Tongue (tissue), 3 donors: ENCODE measurements at places on chromosomes 7 and 10. TPM values are rescaled to one million over a fixed set of nuclear protein-coding genes. Genes with fewer than 3 reads are reported as not detected.

FKBP9 gene
- total RNA-seq, result 198 TPM

DNA sequence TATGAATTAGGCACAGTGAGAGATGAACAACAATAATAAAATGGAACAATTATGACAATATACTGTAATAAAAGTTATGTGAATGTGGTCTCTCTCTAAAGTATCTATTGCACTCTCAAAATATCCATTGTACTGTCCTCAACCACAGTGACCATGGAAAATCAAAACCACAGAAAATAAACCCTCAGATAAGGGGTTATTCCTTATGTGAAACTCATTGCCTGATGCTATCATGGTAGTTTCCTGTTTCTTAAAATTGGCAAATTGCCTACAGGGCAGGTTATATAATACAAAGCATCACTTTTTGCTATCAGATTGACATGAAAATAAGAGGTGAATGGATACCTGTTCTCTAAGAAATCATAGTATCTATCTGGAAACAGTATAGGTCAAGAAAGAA lies 3.8 kb downstream of the MCM10 start:
- DNase-seq, result no peak

DNA sequence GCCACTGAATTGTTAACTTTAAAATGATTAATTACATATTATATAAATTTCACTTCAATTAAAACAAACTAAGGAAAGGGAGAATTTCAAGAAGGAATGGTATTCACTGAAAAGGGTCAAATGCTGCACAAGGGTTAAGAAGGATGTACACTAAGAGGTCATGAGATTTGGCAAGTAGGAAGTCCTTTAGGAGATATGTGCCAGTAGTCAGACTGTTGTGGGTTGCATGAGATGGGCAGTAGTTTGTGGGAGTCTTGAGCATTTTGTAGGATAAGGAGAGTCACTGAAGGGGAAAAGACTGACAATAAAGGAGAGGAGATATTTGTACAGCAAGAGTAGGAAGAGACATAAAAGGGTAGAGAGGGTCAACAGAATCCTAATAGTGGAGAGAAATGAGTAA lies 12.4 kb upstream of the PTPN12 start:
- no peak for DNase-seq

- DNase-seq, result peak; percentile 58
Observed at GRCh38 chr7:44631458-44632115, 25.2 kb downstream of the OGDH start.

- no peak for DNase-seq
Observed at GRCh38 chr10:34574353-34574934, 240.7 kb downstream of the PARD3 start.

DNA sequence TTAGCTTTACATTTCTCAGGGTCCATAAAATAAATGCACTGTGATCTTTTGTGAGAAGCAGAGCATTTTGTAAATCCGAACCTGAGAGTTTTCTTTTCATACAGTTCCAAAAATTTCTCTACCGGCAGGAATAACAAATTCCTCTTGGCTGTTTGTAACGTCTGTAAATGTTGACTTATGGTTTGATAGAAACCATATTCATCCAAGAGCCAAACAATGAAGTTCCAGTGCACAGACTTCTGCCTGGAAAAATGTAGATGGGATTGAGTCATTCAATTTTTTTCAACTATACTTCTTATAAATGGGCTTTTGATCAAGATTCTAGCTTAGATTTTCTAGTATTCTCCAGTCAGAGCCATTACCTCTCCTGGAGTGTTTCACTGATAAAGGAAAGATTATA lies 530.6 kb downstream of the TFEC start:
- DNase-seq, result peak; percentile 65

RNF32 gene
- total RNA-seq, result 0.92 TPM

DNA sequence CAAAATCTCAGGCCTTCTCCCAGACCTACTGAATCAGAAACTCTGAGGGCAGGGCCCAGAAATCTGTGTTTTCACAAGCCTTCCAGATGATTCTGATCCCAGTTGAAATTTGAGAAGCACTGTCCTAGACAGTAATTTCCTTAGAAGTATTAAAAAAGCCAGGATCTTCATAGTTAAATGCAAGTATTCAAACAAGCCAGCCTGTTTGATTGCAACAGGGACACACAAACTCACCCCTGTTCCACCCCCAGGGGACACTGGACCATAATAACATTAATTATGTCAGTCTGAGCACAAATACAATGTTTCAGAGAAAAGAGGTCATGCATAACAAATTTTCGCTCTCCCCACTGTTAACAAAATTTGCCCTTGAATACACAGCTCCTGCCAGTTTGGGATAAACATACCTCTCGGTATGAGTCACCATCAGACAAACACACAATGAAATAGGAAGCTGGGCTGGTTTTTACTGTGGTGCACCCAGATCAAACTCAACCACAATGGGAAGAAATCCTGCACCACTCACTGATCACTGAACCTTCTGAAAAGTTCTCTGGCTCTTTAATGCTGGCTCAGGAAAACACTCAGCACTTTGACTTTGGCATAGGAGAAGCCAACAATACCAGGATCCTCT lies 34.3 kb downstream of the ABLIM1 start:
- DNase-seq, result peak; percentile 28

DNA sequence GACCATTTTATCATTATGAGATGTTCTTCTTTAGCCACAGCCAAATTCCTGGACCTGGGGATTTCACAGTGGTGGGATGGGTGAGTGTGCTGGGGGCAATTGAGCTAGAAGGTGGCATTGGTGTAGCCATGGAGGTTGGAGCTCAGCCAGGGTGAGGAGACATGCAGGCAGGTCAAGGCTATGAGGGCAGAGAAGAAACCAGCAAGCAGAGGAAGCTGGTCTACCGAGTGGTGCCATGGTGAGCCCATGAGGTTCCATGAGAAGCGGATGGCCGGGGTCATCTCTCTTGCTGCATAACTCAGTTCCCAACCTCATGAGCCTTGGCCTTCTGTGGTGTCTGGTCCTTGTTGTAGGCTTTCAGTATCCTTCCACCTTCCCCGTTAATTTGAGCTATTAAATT lies 91.4 kb downstream of the CARD11 start:
- no peak for DNase-seq

- no peak for DNase-seq
Observed at GRCh38 chr10:88971221-88972061, 18.9 kb upstream of the ACTA2 start.

MALRD1 gene
- total RNA-seq, result 6.4 TPM

PON1 gene
- not detected for total RNA-seq

DNA sequence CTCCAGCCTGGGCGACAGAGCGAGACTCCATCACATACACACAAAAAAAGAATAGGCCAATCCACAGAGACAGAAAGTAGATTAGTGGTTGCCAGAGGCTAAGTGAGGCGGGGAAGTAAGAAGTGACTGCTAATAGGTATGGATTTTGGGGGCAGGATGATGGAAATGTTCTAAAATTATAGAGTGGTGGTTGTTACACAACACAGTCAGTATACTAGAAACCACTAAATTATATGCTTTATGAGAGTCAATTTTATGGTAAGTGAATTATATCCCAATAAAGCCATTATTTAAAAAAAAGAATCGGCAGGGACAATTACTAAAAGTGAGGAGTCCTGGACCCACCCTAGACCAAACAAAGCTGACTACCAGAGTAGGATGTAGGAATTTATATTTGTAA lies 24.3 kb downstream of the DENND2A start:
- no peak for DNase-seq

UCMA gene
- not detected for total RNA-seq

GRCh38 chr10:71378336-71379117 lies 18.2 kb upstream of the CDH23 start:
- no peak for DNase-seq

SPDYE2 gene
- total RNA-seq, result not detected

- no peak for DNase-seq
Observed at GRCh38 chr7:29556405-29557195, 7.0 kb upstream of the PRR15 start.

DNA sequence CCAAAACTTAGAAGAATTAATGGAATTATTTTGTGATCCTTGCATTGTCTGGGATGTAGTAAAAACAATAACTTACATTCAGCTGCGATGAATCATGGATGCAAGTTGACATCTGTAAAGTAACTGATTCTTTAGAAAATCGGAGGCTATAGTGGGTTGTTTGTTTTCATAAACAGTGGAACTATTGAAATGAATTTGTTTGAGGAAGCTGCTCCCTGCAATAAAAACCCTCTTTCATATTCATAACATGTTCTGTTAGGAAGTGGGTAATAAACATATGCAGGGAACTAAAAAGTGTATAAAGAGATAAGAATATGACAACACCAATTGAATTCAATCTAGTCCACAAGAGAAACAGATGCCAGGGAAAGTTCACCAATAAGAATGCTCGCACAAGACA lies 53.6 kb downstream of the AGMO start:
- DNase-seq, result no peak

DNA sequence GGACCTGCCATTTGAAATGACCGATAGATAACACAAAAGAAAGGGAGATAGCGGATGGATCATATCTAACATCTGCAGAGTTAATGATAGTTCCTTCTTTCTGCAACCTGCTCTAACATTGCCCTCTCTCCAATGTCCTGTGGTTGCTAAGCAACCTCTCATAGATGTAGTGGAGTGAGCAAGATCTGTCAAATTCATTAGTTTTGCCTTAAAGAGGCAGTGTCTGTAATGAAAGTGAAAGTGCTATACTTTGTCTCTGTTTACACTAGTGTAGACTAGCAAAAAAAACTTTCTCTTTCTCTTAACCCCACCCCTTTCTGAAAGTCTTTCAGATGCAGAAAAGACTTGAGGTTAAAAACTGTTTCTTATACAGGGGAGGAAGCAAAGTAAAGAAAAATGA lies 1196.9 kb downstream of the SORCS3 start:
- DNase-seq, result peak; percentile 52

- DNase-seq, result no peak
Observed at GRCh38 chr10:17951868-17952371, at the start of gene SLC39A12. Gene SLC39A12 (plus strand): TSS chr10:17951918. CDS start chr10:17953277, 1,359 bp downstream.

STEAP1B gene
- total RNA-seq, result 3.0 TPM

ERVW-1 gene
- not detected for total RNA-seq

POM121 gene
- 10.3 TPM for total RNA-seq

DNA sequence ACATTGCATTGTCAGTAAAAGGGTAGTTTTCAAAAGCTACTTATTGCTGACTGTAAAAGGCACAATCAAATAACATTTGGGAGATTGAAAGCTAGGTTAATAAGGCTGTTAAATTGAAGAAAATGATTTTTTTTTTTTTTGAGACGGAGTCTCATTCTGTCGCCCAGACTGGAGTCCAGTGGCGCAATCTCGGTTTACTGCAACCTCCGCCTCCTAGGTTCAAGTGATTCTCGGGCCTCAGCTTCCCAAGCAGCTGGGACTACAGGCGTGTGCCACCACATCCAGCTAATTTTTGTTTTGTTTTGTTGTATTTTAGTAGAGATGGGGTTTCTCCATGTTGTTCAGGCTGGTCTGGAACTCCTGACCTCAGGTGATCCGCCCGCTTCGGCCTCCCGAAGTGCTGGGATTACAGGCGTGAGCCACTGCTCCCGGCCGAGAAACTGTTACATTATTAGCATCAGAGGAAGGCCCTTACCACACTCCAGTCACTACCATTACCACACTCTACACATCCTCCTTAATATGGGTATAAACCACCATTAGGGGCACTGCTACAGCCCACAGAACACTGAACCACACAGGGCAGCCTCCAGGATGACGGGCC lies 1.0 kb downstream of the CYP51A1 start:
- DNase-seq, result no peak

DNA sequence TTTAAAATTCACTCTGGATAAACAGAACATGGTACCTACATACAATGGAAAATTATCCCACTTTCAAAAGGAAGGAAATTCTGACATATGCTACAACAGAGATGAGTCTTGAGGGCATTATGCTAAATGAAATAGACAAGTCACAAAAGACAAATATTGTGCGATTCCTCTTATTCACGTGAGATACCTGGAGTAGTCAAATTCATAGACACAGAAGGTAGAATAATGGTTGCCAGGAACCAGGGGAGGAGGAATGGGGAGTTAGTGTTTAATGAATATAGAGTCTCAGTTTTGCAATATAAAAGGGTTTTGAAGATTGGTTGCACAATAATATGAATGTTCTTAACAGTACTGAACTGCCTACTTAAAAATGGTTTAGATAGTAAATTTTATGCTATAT lies 69.8 kb upstream of the WAC start:
- no peak for DNase-seq

GRCh38 chr7:106863274-106863997 lies 1.6 kb upstream of the PIK3CG start:
- no peak for DNase-seq

RGS10 gene
- 30.3 TPM for total RNA-seq

TCAF2 gene
- total RNA-seq, result 4.8 TPM

- no peak for DNase-seq
Observed at GRCh38 chr10:2145491-2145890, 408.2 kb upstream of the ADARB2 start.

DNA sequence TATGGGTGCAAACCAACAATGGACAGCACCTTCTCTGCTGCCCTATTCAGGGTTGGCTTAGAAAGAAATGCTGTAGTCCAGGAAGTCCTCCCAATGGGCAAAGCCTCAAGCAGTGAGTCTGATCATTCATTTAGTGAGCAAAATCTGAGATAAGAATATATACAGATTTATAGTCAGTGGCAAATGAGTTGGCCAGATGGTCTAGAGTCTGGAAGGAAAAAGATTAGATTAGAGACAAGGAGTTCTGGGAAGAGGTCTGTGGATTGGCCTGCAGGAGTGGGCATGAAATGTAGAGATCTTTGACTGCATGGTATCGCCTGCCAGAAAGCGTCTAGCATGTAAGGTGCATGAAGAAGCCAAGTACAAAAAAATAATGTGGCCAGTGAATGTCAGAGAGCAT lies 201.9 kb upstream of the PTER start:
- no peak for DNase-seq

DNA sequence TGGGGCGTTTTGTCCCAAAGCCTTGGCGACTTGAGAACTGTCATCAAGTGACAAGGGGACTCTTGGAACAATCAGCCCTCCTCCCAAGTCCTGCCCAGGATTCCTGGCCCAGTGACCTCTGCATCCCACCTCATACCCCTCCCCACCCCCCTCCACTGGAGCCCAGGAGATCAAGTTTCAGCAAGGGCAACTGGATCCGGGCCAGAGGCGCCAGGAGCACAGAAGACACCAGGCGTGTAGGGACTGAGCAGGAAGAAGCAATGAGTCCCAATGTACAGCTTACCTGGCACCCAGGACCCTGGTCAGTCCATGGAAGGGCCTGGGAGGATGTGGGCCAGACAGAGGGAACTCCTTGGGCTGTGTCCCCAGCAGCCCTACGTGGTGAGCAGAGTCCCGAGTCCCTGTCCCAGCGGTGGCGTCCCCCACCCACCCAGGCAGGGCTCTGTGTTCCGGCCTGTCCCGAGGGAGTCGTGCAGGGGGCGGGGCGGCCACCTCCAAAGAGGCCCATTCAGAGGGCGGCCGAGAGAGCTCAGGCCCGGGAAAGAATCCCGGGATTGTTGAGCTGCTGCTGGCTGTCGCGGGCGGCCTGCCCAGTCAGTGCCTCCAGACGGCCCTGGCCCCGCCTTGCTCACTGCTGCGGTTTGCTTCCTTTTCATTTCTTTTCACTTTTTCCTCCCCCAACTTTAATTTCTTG lies 254.1 kb downstream of the TNS3 start:
- peak; percentile 95 for DNase-seq

GRCh38 chr10:19561181-19561580 lies 255.1 kb upstream of the PLXDC2 start:
- no peak for DNase-seq

OGDHL gene
- 1.4 TPM for total RNA-seq
